ENCODE measurements at places on chromosomes 5 and 9.

GRCh38 chr9:14383294-14383693 is 69.4 kb upstream of the NFIB start:
- DNase-seq = no peak

DNA sequence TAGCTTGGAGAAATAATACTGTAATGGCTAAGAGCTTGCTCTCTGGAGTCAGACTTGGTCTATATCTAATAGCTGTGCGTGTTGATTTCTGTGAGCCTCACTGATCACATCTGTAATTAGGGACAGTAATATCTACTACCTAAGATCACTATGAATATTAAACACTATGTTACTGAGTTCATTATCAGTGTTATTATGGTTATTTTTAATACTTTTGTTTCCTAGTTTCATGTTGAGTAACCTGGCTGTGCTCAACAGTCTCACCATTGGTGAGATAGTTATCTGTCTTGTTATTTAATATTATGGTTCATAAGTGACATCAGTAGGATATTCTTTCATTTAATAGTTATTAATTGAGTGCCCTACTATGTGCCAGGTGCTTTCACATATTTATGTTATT is 22.4 kb upstream of the CAVIN4 start:
- no peak for DNase-seq

DNA sequence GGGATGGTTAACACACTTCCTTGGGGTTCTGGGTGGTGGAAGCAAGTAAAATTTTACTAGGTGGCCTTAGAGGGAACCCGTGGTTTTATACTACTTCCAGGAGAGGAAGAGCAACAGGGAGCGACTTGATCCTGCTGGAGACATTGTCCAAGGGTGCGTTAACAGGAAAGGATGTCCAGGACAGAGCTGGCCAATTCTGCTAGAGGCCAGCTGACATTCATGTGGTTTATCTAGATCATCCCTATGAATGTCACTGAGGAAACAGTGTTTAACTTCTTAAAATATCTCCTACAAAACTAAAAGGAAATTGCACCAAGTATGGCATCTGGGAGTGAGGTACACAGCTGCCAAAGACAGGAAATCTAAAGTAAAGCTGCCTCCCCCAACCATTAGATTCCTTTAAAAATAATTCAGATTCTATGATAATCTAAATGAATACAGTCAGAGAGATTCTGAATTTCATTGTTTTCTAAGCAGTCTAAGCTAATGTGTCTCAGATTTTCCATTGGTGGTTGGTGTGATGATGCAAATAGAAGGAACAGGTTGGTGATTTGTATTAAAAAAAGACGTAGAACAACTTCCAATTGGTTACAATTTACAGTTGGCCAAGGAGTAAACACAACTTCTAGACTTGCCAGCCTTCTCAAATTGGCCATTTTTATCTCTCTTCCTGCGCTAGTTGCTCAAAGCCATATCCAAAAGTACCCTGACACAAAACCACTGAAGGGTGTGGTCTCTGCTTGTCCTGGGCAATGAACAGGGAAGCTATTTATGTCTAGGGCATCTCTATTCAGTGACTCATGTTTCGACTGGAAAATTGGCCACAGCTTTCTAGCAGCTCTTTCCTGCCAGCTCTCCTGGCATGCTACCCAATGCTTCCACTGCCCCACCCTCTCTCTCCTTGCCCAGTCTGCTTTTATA is 574.7 kb upstream of the MEF2C start:
- no peak for DNase-seq

- no peak for DNase-seq
Observed at GRCh38 chr5:139849942-139850341, 54.3 kb downstream of the PSD2 start.

- no peak for DNase-seq
Observed at GRCh38 chr5:107430071-107430625, 240.6 kb downstream of the EFNA5 start.

GRCh38 chr9:109922617-109923470 is 142.8 kb downstream of the PALM2AKAP2 start:
- DNase-seq = no peak

DNA sequence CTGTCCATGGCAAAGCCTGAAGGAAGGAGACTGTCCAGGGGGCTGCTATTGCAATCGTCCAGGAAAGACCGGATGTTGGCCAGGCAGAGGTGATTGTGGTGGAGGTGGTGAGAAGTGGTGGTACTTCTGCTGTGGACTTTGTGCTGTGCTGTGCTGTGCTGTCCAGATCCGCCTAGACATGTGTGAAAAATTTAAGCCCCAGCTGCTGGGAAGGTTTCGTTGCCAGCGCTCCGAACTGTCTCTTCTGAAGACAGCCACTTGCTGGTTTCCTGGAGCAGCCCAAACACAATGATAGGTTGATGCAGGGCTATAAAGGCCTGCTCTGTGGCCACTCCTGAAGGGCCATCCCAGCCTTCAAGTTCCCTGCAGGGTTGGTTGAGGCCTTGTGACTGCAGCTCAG is 223.0 kb upstream of the MPDZ start:
- no peak for DNase-seq

DNA sequence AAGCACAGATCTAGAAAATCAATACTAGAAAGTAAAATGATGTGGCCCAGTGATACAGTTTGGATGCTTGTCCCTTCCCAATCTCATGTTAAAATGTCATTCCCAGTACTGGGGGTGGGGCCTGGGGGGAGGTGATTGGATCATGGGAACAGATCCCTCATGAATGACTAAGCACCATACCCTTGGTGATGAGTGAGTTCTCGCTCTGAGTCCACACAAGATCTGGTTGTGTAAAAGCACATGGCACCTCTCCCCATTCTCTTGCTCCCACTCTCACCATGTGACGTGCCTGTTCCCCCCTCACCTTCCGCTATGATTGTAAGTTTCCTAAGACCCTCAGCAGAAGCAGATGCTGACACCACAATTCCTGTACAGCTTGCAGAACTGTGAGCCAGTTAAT is 234.2 kb upstream of the CDH6 start:
- no peak for DNase-seq

GRCh38 chr5:88886252-88886651 is 3.3 kb upstream of the MEF2C start:
- no peak for DNase-seq

DNA sequence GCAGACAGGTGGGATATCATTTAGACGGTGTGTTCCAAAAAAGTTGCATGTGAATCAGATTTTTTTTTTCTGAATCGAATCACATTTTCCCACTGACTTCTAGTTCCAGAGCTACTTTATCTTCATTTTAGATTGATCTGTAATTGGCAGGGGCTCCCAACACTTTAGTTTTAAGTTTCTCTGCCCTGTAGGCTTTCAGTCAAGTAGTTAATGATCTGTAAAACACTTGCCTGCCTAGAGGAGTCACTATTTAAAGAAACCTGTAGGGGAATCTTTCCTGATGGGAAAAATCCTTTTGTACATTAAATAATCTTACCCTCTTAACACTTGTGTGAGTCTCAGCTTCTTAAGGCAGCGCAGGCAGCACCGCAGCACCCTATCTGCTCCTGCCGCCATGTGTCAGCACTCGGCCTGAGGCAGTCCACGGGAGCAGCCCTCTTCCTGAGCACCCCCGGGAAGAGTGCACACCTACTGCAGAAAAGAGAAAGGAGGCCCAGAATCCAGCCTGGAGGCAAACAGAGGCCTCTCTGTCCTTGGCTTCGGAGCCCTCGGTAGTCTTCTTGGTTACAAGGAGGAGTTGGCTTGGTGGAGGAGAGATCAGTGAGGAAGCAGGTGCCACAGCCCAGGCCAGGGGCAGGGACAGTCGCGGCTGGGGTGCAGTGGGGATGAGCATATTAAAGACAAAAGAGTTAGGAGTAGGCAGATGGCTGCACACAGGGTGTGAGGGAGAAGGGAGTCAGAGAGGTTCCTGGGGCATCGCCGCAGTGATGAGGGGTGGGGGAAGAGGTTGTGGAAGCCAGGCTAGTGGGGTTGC is 209.3 kb downstream of the GAPVD1 start:
- no peak for DNase-seq

DNA sequence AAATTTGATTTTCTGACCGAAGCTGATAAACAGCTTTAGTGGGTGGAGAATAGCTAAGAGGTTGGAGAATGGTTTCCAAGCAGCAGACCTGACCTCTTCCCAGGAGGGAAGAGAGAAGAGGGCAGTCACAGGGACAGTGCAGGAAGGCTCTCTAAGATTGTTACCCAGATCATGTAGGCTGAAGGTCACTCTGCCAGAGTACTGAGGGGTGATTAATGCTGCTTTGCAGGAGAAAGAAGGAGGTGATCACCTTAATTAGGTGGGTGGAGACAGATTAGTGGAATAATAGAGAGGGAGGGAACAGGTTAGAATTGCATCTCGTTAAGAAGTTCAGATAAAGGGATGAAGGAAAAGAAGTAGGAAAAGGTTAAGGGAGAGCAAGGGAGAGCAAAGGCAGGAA is 440.5 kb downstream of the BRINP1 start:
- no peak for DNase-seq

DNA sequence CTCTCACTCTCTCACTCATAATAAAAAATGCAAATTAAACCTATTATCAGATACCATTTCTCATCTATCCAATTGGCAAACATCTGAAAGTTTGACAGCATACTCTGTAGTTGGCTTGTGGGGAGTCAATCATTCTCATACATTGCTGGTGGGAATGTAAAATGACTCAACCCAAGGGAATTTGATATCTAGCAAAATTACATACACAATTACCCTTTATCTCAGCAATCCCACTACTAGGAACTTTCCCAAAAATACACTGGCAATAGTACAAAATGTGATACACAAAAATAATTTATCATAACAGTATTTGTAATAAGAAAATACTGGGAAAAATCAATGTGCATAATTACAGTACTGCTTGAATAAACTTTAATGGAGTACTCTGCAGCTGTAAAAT is 731.3 kb downstream of the DTWD2 start:
- DNase-seq = no peak

Data from activated T-cell treated with anti-CD3 and anti-CD28 coated beads, Interleukin-2, amount 50 U/mL, for 4 hours (primary cell).